ENCODE measurements at places on chromosomes 4 and X. TPM values are rescaled to one million over a fixed set of nuclear protein-coding genes. Genes with fewer than 3 reads are reported as not detected.
A peak's percentile ranks its signal among the peaks of the same experiment; 100 is the strongest.

DNA sequence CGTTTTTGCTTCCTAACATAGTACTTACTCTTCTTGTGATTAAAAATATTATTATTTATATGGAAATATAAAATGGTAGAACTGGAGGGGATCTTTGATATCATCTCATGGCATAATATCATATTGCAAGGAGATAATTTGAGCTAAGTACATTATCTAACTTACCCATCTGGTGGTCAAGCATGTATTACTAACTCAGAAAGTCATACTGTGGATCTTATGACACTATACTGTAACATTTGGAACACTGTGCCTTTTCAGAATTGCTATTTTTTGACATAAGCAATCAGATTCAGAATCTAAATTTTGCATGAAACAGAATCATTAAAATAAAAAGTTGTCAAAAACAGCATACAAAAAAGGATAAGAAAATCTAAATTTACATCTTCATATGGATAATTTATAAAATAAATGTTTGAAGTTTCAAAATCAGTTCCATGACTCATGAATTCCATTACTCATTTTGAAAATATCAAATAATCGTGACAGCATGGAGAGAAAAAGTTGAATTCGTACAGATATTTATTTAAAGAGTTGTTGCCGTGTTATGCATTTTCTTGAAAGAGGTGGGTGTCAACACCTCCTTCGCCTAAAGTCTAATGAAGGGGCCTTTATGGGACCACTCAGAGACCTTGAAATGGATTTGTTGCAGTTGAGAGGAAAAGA, 928.1 kb downstream of the PDHA2 start:
- DNase-seq: no peak

GRCh38 chrX:134172588-134173259, 64.3 kb upstream of the CCDC160 start:
- DNase-seq: peak; percentile 14

- no peak for DNase-seq
Measured at GRCh38 chr4:77284036-77284435, 127.0 kb downstream of the CCNG2 start.

DNA sequence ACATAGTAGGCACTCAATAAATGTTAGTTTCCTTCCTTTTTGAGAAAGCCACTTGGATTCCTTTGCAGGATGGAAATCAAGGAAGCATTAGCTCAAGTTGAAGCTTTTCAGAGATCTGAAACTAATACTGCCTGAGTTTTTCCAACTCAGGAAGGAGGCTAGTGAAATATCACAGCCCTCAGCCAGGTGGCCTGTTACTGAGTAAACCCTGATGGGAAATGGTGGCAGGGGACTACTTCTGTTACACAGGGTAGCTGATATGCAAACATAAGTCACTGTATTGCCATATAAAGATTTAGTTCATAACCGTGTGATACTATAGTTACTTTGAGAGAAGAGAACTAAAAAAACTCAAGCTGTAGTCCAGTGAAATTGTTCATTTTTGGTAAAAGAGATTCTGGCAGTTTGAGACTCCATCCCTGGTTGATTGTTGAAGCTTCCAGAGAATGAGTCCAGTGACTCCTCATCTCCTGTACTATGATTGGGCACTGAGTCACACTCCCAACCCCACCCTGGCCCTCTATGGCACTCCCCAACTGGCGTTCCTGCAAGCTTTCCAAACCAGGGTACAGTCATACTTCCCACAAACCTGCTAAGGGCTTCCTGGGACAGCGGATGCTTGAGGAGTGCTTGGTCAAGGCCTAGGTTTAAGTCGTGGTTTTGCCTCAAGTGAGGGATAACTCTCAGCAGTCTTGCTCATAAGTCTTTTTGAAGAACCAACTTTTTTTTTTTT, 81.8 kb downstream of the MID1IP1 start:
- no peak for DNase-seq

DNA sequence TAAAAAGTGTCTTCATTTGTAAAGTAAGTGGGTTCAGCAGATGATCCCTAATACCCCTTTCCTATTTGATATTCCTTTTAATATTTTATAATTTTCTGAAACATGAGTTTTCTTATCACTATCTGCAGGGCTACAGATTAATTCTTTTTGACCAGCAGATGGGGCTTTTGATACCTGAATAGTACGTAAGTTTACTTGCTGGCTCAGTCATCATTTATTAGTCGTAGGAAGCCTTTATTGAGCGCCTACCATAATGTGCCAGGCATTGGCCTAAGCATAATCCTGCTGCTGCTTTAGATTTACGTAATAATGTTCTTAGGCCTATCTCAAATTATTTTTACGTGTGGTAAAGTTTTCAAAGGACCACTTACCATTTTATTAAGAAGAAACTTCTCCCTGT, 33.1 kb downstream of the OSTC start:
- DNase-seq: no peak

- no peak for DNase-seq
Measured at GRCh38 chr4:169215656-169216055, 55.1 kb downstream of the SH3RF1 start.

- DNase-seq: no peak
Measured at GRCh38 chr4:1522606-1523005, 116.4 kb upstream of the NKX1-1 start.

- no peak for DNase-seq
Measured at GRCh38 chr4:174036576-174036975, 246.9 kb downstream of the FBXO8 start.

DNA sequence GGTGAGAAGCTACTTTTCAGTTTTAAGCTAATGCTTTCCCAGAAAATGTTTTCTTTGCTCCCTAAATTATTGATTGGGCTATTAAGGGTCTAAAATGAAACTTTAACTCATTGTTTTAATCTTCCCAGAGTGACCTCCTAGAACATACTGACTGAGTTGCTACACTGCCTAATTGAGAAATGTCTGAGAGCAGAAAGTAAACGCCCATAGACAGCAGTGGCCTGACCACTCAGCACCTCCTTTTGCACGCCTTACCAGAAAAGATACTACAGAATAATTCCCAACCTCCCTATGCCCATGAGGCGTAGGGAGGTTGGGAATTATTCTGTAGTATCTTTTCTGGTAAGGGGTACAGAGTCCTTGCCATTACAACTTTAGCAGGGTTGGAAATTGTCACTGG, 381.8 kb upstream of the LCORL start:
- DNase-seq: no peak

GRCh38 chrX:150038986-150039599, 100.8 kb upstream of the EOLA2 start:
- DNase-seq: no peak

DNA sequence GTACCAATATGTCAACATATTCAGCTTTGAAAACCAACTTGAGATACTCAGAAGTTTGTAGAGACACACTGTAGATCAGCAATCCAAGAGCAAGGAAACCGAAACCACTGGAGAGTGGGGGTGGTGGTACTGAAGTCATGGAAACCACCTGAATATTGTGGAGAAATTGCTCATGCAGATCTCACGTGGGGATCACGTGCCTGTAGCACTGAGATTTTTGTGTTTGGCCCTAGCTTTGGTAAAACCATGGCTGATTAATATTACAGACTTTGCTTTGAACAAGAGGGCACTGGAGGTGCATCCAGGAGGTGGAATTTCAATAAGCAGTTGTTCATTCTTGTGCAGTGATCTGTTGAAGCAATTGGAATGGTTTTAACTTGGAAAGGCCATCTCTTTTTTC, 47.2 kb downstream of the GBA3 start:
- DNase-seq: no peak

DNA sequence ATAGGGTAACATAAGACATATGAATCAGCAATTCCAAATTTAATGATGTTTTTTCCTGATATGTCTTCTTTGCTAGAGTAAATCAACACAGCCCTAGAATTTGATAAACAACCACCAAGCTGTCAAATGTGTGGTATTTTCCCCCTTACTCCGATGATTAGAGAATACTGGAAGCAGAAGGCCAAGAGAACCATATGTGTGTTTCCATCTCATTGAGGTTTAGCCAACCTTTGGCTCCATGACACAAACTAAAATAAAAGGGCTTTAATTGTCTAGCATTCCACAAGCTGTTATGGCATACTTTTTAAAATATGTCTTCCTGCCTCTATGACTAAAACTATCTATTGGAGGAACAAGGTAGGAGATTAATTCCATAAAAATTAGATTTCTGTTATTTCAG, 1222.4 kb upstream of the AGA start:
- DNase-seq: no peak

DNA sequence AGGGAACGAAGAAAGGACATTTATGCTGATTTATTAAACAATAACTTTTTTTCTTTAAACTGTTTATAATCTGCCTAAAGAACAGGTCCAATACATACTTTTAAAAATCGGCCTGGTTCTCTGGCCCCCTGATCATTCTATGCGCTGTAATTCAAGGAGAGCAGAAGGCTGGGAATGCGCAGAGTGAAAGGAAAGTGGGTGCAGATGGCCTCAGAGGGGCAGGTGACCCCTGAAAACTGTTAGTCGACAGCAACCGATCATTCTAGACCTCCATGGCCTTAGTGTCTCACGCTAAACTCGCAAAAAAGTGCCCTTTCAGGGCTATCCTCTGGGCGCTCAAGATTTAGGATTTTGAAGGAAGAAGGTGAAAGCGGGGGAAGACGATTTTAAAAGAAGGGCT, 2.2 kb downstream of the PDE5A start:
- peak; percentile 5 for DNase-seq

GRCh38 chrX:33138677-33139249, 72.6 kb downstream of the DMD start:
- no peak for DNase-seq

DNA sequence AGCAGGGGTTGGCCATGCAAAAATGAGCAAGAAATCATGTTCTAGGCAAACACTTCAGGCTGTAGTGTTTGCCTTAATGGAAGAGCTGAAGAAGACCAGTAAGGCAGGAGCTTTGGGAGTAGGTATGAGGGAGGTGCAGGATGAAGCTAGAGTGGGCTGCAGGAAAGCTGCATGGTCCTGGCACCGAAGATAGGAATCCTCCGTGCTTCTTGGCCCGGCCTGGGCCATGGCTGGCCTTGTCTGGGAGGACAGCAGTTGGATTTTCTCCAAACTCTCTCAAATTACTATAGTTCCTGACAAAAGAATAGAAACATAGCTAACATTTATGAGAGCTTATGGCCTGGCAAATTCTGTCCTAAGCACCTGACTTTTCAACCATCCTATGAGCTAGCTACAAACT, 116.5 kb downstream of the UCHL1 start:
- DNase-seq: no peak

DNA sequence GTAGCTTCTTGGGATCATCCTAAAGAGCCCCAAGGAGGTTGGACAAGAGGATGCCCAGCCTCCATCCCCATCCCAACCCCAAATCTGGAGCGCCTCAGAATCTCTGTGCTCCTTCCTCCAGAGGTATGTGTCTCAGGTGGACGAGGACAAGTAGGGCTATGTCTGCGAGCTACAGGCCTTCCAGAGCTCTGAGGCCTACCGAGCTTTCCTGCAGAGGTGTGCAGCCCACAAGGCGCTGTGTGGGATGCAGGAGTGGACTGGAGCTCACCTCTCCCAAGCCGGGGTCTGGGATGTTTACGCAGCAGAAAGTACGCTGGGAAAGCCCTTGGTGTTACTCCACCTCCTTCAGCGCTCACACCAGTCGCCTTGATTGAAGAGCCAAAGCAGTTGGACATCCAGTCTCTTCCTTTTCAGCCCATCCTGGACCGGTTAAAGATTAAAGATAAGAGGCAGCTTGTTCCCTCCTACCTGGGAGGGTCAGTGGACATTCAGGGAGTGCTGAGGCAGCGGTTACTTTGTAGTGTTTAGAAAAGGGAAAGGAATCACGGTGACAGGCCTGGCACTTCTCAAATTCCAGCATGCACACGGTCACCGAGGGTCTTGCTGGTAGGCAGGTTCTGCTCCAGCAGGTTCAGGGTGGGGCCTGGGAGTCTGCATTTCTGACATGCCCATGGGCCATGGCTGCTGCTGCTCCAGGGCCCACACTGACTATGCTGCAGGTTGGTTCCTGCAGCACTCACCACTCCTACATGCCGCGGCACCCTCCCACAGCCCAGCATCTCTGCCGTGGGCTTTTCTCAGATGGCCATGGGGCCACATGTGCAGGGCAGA, 29.5 kb upstream of the JAKMIP1 start:
- DNase-seq: peak; percentile 5

DNA sequence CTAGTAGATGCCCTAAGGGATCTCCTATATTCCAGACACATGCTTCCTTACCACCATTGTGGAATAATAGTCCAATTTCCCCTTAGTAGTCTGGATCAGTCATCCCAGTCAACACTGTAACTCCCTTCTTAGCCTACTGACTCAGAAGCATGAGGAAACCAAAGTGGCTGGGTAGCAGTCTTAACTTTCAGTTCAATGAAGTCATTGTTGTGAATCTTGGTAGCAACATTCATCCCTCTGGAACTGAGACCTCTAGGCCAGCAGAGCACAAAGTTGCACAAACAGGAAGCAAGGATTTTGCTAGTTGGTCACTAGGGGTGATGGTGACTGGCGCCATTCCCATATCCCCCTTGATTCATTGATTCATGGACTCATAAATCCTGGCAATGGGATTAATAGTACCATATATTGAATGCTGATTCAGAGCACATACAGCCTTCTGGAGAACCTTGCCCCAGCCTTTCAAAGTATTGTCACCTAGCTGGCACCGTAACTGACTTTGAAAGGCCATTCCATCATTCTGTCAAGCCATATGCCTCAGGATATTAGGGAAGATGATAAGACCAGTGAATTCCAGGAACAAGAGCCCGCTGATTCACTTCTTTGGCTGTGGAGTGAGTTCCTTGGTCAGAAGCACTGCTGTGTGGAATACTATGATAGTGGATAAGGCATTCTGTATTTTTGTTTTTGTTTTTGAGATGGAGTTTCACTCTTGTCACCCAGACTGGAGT, 19.7 kb upstream of the GPAT3 start:
- DNase-seq: no peak

DNA sequence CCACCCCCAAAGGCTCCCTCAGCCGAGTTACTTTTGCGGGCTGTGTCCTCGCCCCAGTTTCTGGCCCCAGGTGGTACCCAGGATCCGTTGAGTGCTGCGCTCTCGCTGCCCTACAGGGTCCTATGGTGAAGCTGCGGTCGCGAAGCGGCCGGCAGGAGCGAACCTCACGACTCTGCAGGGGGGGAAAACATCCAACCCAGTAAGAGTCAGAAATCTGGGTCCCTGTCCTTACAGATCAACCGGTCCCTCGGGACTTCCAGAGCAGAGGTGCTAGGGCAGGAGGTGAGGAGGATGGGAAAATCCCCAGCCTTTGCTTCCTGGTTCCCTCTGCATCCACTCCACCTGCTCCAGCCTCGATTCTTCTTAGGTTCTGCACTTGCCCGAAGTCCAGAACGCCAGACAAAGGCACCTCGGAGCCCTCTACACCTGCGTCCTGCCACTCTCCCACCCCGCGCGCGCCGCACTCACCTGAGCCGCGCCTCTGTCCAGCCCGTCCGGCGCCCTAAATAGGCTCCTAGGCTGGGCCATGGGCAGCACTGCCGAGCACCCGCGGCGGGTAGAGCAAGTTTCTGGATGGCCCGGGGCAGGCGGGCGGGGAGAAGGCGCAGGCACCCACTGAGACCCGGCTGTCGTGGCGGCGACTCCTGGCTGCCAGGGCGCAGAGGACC, at the start of gene HS3ST1:
TSS of gene HS3ST1 (minus strand) at position 664 of the 668 bp plus-strand sequence. CDS start 28,889 bp downstream, outside the sequence.
- DNase-seq: no peak

The SOX3 gene
- total RNA-seq: not detected

The PABPC5 gene
- total RNA-seq: 0.47 TPM

The DIPK2B gene
- 2.2 TPM for total RNA-seq

The FNIP2 gene
- 69.0 TPM for total RNA-seq
